Body of pancreas (tissue), 4 donors: ENCODE measurements at places on chromosomes 12 and 14. TPM values are rescaled to one million over a fixed set of nuclear protein-coding genes. Genes with fewer than 3 reads are reported as not detected.

The CBLN3 gene
- total RNA-seq: 4.9 TPM

The CD9 gene
- 91.3 TPM for total RNA-seq

The ACOT6 gene
- not detected for total RNA-seq

The SPX gene
- 18.5 TPM for total RNA-seq

The ACTR10 gene
- 31.9 TPM for total RNA-seq

The MGP gene
- 162 TPM for total RNA-seq

The SLC7A8 gene
- 17.8 TPM for total RNA-seq

The TCL1A gene
- not detected for total RNA-seq

The ZNF705A gene
- not detected for total RNA-seq

The MSI1 gene
- total RNA-seq: 1.3 TPM

The HCAR1 gene
- 0.26 TPM for total RNA-seq

The ANO4 gene
- total RNA-seq: not detected
